Activated gamma-delta T cell treated with anti-CD3 and anti-CD28 coated beads, Interleukin-2, amount 50 U/mL, for 16 hours (primary cell): ENCODE measurements at places on chromosomes 3 and 15.

DNA sequence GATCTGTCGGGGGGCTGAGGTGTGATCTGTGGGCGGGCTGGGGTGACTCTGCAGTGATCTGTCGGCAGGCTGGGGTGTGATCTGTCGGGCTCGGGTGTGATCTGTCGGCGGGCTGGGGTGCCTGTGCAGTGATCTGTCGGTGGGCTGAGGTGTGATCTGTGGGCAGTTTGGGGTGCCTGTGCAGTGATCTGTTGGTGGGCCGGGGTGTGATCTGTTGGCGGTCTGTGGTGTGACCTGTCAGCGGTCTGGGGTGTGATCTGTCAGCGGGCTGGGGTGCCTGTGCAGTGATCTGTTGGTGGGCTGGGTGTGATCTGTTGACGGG is 205.1 kb downstream of the XXYLT1 start:
- DNase-seq: no peak

GRCh38 chr3:166223120-166223519 is 385.9 kb upstream of the BCHE start:
- DNase-seq: no peak

DNA sequence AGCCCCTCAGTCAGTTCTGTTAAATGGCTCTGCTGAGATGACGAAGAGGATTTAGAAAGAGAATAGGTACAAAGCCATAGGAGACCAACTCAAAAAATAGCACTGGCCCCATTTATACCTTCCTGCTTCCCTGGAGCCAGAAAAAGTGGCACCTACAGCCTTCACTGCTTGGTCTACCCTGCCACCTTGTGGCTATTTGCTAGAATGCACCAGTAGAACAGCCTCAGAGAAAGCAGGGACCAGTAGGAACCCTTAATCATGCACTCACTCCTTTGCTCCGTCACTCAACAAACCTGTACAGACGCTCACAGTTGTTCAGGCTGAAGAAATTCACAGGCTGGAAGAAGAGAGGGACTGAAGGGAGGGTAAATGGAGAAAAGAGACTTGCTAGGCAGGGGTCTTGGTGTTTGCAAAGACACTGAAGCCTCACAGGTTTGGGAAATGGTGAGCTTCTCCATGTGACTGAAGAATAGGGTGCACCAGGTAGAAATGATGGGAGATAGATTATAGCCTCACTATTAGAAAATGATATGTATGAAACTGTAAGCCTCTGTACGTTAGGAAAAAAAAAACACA is 12.1 kb upstream of the RTP2 start:
- DNase-seq: peak; percentile 66

- DNase-seq: no peak
Observed at GRCh38 chr15:50278496-50278895, 13.0 kb upstream of the HDC start.

GRCh38 chr15:25433118-25433865 is 5.5 kb downstream of the UBE3A start:
- no peak for DNase-seq

DNA sequence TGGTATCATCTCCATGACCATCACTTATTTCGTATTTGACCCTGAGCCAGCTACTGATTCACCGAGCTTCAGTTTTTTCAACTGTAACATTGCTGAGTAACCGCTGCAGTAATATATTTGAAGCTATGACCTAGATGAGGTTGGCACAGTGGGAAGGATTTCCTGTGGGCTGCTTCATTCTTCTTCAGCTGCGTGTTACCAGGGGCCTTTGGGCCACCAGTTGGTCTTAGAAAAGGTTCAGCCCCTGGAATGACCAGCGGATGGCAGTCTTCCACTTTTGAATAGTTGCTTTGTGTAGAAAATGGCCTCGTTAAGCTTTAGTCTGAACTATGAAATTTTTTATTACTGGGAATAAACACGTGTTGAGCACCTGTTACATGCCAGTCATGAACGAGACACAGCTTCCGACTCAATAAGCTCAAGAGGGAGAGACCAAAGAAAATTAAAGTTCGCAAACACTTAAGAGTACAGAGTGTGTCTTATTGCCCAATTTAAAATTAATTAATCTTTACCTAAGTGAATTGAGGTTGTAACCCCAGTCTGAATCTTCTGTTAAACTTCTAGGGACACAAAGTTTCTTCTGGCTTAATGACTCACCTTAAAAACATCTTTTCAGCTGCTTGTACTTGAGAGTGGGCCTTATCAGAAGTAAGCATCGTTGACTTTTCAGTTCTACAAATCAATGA is 57.6 kb upstream of the NR2E3 start:
- DNase-seq: no peak

- no peak for DNase-seq
Observed at GRCh38 chr3:151476344-151477018, 15.6 kb upstream of the IGSF10 start.

DNA sequence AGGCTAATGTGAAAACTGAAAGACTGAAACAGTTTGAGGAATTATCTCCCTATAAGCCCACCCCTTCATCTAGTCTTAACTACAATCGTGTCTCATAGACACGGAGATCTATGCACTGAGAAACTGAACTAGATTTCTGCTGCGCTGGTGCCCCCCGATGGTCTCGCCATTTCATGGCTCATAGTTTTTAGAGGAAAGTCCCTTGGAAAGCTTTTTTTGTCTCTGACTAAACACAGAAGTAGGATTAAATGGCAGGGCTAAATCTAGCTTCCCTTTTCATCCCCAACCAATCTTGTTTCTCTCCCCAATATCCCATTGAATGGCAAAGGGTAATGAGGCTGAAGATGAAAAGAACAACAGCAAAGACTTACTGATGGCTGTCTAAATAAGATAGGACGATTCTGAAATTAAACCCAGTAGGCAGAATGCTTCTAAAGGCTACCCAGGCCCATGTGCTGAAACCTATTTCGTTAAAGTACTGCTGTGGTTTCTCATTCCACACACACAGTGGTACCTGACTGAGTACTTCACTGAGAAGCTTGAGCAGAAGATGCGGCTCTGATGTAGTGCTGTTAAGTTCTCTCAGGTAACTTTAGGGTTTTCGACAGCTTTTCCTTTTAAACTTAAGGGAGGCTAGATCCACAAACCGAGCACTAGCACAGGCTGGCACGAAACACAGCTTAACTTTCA is 142.7 kb downstream of the GADL1 start:
- peak; percentile 30 for DNase-seq

- DNase-seq: no peak
Observed at GRCh38 chr3:72490688-72491435, 357.4 kb downstream of the SHQ1 start.

DNA sequence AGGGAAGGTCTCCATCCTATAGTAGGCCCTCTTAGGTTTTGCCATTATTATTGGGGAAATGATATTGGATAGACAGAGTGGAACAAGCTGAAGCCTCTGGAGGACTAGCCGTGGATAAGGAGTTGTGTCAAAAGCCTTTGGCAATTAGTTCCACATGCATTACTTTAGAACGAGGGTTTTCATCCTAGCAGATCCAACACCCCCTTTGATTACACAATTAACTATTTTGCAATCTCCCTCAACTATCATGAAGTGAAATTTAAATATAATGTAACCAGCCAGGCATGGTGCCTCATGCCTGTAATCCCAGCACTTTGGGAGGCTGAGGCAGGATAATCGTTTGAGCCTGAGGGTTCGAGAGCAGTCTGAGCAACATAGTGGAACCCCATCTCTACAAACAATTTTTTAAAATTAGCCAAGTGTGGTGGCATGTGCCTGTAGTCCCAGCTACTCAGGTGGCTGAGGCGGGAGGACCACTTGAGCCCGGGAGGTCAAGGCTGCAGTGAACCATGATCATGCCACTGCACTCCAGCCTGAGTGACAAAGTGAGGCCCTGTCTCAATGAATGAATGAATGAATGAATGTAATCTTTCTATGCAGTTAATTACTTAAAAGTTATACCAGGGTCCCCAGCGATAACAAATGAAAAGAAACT is 56.8 kb downstream of the PXYLP1 start:
- DNase-seq: no peak

- DNase-seq: no peak
Observed at GRCh38 chr15:85639752-85640381, 154.9 kb downstream of the KLHL25 start.

GRCh38 chr15:50148362-50148963 is 29.4 kb upstream of the ATP8B4 start:
- DNase-seq: no peak

DNA sequence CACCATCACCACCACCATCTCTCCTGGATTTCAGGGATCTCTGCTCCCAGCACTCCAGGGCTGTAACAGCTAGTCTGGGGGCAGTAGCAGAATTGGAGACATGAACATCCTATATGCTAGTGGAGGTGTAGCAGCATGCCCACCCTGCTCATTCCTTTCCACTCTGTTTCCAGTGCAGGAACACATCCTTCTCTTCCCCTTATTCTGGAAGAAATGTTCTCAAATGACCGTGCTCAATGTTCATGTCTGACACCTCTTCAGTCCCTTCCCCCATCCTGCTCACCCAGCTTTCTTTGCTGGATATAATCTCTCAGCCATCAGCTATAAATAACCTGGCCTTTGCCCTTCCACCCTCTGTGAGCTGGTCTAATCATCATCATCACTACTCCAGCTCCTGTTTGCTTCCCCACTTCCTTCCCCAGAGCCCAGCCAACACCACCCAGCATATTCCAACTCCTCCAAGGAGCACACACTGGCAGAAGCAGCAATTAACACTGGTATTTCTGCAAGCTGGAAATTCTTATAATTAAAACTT is 31.1 kb downstream of the DCLK3 start:
- DNase-seq: no peak

DNA sequence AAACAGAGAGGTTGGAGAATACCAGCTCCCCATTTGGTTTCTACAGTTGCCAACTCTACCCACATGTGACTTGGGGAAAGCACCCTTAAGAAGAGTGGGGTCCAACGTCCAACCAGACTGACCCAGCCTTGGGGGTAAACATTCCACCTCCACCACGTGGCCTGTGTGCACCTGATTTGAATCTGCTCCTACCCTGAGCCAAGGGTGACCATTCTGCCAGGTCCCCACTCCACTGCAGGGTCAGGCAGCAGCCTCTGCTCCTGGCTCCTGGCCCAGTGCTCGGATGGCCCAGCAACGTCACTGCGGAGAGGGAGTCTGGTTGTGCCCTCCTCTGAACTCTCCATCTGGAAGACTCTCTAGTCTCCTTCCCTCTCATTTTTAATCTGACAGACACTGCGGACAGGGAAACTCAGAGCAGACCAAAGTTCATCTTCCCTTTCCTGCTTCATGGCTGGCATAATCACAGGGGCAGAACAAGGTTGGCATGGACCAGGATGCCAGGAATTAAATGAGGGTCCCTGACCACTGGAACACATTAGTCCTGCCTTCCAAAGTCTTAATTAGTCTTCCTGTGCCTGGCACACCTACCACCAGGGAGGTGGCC is 29.4 kb downstream of the FHIT start:
- DNase-seq: no peak

DNA sequence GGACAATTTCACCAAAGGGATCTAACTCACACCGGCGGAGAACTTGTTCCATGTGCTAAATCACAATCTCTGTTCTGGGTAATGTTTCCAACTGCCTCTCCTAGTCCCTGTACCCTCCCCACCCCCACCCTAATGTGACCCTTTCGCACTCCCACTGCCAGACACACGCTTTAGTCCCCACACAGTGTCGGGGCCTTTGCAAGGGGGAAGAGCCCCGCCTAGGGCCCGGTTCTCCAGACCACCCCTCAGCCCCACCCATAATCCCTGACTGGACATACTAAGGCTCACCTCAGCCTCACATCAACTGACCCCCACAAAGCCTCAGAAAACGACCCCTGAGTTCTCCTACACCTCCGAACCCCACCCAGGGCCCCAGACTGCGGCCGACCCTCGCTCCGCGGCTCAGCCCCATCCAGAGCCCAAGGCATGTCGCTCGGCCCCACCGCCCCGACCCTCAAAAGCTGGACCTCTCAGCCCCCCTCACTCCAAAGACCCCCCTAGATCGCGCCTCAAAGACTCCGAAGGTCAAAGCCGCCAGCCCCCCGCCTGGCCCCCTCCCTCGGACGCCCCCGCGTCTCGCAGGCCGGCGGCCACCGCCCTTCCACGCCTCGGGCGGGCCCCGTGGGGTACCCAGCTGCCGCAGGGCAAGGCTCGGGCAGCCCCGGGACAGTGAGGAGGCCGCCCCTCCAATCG is 72.0 kb upstream of the MAP4 start:
- no peak for DNase-seq

- DNase-seq: no peak
Observed at GRCh38 chr3:156187146-156187769, 66.9 kb downstream of the KCNAB1 start.

- DNase-seq: no peak
Observed at GRCh38 chr3:33718595-33718907, 497 bp upstream of the CLASP2 start.

DNA sequence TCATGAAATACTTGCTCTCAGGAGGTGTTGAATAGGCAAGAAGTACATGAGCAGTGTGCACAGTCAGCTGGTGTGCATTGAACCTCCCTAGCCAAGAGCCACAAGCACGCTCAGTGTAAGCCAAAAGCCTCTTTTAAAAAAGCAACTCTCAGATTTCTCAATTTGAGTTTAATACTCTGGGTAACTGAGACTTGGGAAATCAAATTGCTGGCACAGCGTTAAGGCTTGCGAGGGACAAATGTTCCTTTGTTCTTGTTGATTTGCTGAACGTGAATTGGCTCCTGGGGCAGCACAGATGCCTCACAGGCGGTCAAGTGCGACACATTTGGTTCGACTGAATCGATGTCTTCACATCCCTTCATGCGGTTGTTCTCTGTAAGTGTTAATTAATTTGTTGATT is at the start of gene FAM240A:
Gene FAM240A, plus strand, starts transcription at position 202 of the 400 bp plus-strand sequence. Its CDS starts 159 bp downstream, at position 361.
- DNase-seq: no peak

- no peak for DNase-seq
Observed at GRCh38 chr3:81743096-81744025, 18.1 kb downstream of the GBE1 start.

DNA sequence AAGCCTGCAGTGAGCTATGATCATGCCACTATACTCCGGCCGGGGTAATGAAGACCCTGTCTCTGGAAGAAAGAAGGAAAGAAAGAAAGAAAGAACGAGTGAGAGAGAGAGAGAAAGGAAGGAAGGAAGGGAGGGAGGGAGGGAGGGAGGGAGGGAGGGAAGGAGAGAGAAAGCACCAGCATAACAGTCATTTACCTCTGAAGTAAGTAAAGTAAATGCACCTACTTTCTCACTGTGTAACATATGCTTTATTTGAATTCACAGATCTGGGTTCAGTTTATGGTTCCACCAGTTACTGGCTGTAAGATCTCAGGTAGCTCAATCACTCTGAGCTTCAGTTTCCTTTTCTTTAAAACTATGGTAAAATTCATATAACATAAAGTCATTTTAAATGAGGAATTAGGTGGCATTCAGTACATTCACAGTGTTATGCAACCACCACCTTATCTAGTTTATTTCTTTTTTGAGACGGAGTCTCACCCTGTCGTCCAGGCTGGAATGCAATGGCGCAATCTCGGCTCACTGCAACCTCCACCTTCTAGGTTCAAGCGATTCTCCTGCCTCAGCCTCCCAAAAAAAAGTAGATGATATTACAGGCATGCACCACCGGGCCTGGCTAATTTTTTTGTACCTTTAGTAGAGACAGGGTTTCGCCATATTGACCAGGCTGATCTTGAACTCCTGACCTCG is 16.1 kb upstream of the RAD54L2 start:
- DNase-seq: no peak

GRCh38 chr15:83685916-83686332 is 32.0 kb downstream of the ADAMTSL3 start:
- DNase-seq: no peak
